Activated T-cell treated with anti-CD3 and anti-CD28 coated beads, Interleukin-2, amount 50 U/mL, for 72 hours (primary cell): ENCODE measurements at places on chromosomes 2 and 18. TPM values are rescaled to one million over a fixed set of nuclear protein-coding genes. Genes with fewer than 3 reads are reported as not detected.

Gene SP100
- total RNA-seq: 217 TPM

Gene AMER3
- not detected for total RNA-seq

- H3K36me3 ChIP-seq: peaks cover 4% of the 10 kb centered on the region
- no peak overlapping the region for H3K27ac ChIP-seq
- no peaks in the 10 kb centered on the region for H3K4me1 ChIP-seq
Observed at GRCh38 chr2:567496-567864, 109.7 kb downstream of the TMEM18 start.

DNA sequence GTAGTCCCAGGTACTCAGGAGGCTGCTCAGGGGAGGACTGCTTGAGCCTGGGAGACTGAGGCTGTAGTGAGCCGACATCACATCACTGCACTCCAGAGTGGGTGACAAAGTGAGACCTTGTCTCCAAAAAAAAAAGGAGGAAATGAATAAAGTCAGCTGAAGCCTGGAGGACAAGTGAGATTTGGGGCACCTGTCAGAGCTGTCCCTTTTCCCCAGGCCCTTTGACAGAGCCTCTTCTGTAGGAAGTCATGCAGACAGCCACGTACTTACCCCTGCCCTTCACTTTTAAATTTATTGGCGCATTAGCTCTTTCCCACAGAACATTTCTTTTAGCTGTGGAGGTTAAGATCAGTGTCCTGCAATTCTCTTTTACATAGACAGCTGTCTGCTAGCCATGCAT, 151.0 kb upstream of the DNMT3A start:
- no peaks in the 10 kb centered on the region for H3K27me3 ChIP-seq
- H3K36me3 ChIP-seq: no peaks in the 10 kb centered on the region
- DNase-seq: no peak
- no peak overlapping the region for H3K4me3 ChIP-seq

Gene RAD51AP2
- total RNA-seq: not detected

DNA sequence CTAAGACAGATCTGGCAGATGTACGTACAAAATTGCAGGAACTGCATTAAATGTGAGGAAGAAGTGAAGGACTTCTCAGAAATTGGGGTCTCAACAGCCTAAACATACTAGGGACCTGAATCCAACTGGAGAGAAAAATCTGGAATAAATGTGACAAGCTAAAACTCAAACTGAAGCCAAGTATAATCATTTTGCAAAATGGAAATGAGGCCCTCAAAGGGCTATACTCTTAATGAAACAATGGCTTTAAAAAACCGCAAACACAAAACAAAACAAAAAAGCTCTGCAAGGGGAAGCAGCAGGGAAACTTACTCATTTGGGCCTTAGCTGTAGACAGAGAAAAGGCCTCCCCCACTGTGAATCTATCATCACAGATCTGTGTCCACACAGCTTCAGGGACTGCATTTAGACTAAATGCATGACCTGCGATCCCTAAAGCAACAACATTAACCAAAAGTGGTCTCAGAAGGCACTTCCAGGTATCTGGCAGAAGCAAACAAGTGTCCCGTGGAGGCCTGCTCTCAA, 63.2 kb downstream of the CCBE1 start:
- H3K4me3 ChIP-seq: no peak overlapping the region
- DNase-seq: no peak
- no peak overlapping the region for H3K27ac ChIP-seq
- no peaks in the 10 kb centered on the region for H3K36me3 ChIP-seq
- peaks cover 8% of the 10 kb centered on the region for H3K27me3 ChIP-seq

Gene SIX3
- total RNA-seq: not detected

- no peaks in the 10 kb centered on the region for H3K36me3 ChIP-seq
- no peak overlapping the region for H3K27ac ChIP-seq
- no peak overlapping the region for H3K4me3 ChIP-seq
- H3K27me3 ChIP-seq: no peaks in the 10 kb centered on the region
- DNase-seq: no peak
Observed at GRCh38 chr2:199085261-199085660, 372.5 kb downstream of the SATB2 start.

Gene DSG1
- not detected for total RNA-seq

- DNase-seq: no peak
- no peak overlapping the region for H3K4me3 ChIP-seq
- no peak overlapping the region for H3K27ac ChIP-seq
- no peaks in the 10 kb centered on the region for H3K4me1 ChIP-seq
- H3K36me3 ChIP-seq: no peaks in the 10 kb centered on the region
Observed at GRCh38 chr2:141611981-141612380, 518.8 kb downstream of the LRP1B start.

DNA sequence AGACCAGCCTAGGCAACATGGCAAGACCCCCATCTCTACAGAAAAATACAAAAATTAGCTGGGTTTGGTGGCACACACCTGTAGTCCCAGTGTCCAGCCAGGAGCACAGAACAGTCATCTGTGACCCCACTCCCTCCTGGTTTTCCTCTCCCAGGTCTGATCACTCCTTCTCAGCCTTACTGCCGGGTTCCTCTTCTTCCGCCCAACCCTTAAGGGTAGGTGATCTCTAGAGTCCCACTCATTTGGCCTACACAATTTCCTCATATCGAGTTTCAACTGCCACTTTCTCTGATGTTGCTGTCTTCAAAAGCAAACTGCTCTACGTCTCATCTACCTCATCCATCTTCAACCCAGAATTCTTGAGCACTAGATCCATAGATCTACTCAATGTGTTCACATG, 13.4 kb upstream of the MAT2A start:
- H3K27me3 ChIP-seq: peaks cover 12% of the 10 kb centered on the region
- H3K4me1 ChIP-seq: peaks cover 5% of the 10 kb centered on the region
- H3K27ac ChIP-seq: no peak overlapping the region

Gene RTN4
- 83.3 TPM for total RNA-seq
